Globus pallidus (tissue), 1 donor: ENCODE measurements at places on chromosomes 12 and 14.

- DNase-seq: no peak
Observed at GRCh38 chr12:1946296-1946695, 27.8 kb upstream of the CACNA2D4 start.

- no peak for DNase-seq
Observed at GRCh38 chr14:51069055-51069454, 25.9 kb downstream of the TRIM9 start.

GRCh38 chr12:84046859-84047258 lies 865.7 kb downstream of the SLC6A15 start:
- DNase-seq: no peak

DNA sequence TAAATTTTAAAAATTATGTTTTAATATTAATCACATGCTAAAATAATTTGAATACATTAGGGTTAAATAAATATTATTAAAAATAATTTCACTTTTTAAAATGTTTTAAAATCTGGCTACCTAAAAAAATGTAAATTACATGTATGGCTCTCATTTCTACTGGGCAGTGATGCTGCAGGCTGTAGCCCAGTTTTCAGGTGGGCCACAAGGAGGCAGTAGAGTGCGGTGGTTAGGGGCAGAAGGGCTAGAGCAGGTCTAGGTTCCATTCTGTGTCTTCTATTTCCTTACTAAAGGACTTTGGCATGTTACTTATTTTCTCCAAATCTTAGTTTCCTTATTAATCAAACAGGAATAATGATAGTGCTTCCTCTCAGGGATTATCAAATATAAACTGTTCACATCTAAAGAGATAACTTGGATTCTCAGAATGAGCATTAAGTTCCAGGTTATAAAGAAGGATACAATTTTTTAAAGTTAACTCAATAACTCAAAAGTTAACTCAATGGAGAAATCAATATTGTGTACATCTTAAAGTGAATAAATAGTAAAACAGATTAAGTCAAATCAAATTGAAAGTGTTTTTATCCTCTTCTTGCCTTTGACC lies 54.9 kb upstream of the OVCH1 start:
- peak; percentile 47 for DNase-seq

DNA sequence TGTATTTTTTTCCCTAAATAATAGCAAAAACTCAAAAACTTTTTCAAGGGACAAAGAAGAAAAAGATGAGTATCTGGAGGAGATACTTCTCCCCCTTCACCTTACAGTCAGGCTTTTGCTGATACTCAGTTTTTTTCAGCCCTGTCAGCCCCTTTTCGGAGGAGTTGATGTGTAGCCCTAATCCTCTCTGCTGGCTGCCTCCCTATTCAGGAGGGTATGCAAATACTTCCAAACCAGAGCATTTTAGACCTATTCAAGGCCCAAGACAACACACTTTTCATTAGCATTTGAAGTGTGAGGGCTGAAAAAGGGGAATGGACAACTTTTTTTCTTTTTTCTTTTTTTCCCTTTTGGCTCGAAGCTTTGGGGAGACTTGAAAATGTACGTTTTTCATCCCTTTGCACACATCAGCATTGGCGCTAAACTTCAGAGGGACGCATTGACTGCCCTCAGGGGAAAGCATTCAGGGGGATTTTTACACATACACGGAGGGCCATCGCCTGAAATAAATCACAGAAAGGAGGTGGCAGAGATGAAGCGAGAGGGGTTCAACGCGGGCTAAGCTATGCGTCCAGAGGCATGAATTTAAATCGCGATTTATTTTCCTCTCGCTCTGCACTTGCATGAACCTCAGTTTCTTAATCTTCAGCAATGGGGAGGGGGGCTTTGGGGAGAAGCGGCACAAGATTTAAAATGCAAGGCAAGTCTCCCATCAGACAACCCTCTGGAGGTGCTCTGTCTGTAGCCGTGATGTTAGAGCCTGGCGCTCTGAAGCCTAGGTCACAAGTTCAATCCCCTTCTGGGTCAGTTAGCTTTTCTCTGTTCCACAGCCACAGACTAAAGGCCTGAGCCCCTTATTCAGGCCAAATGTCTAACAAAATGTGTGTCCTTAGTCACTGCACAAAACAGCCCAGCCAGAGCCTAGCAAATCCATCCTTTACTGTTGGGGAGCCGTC lies 86.3 kb downstream of the ASCL1 start:
- DNase-seq: peak; percentile 1

DNA sequence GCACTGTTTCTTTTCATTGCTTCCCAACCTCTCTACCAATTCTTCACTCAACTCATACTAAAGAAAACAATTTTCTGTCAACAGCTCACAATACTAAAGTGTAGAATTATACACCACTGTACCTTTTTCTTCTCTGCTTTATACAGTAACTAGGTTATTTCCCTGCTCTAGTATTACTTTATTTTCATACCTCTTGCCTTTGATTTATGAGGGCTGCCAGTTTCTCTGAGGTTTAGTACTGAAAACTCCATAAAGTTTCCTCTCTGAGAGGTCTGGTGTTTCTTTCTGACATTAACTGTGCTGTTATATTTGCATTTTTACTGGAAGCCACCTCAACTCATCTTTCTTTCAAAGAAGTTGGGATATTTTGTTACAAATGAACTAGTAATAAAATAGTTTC lies 63.0 kb upstream of the GRIP1 start:
- DNase-seq: no peak

DNA sequence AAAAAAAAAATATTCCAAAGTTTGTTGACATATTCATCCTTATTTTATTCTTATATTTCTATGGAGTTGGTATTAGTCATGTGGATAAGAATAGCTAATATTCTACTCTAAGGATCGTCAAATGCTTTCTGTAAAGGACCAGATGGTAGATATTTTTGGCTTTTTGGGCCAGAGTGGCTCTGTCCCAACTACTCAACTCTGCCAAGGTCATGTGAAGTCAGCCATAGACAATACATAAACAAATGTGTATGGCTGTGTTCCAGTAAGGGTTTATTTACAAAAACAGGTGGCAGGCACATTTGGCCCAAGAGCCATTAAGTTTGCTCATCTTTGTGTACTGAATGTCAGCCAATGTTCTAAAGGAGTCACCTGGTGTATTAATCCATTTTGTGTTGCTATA lies 131.8 kb downstream of the TBX5 start:
- no peak for DNase-seq

- DNase-seq: no peak
Observed at GRCh38 chr14:32584079-32584478, 255.0 kb downstream of the AKAP6 start.

DNA sequence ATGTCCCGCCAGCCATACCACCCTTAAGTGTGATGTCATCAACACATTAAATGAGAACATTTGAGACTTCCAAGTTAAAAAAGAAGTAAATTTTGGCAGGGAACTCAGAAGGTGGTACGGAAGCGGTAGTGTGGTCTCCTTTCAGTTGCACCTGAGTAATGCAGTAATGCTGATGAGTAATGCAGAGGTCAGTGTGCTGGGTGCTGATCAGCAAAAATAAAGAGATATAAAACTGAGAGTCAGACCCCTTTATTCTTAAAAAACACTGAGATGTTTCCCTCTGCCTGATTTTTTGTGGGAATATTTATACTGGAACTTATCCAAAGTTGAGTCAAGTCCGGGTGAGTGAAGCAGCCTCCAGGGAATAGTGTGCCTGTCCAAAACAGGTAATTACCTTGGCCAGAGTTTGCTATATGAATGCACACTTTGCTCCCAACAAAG lies 370.6 kb upstream of the PRICKLE1 start:
- DNase-seq: no peak

DNA sequence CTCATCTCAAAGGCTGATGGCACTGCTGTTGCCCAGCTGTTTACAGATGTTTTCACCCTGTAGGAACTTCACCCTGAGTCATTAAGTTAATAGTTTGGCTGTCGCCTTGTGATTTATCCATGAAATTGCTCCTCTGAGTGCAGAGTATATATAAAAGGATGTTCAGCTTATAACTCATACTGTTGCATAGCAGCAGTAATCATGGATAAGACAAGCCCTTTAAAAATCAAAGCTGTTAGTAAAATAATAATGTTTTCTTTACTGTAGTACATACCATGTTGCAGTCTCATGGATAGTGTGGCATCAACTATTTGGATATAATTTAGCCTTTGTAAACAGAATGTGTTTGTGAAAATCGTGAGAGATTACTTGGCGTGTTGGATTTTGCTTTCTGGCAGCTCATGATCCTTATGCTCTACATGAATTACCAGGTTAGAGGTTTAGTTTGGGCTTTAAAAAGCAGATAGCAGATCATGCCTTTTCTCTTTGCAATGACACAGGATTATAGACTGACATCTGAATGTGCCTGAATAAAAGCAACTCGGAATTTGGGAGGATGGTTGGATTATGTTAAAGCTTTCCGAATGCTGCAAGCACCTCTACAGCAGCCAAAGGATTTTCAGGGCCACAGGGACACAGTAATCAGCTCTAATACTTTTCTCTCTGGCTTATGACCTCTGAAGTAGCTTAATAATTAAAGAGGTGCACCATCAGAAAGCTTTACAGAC lies 279.7 kb upstream of the ATP2B1 start:
- DNase-seq: no peak

- DNase-seq: no peak
Observed at GRCh38 chr12:75786070-75786469, 245.5 kb downstream of the PHLDA1 start.

DNA sequence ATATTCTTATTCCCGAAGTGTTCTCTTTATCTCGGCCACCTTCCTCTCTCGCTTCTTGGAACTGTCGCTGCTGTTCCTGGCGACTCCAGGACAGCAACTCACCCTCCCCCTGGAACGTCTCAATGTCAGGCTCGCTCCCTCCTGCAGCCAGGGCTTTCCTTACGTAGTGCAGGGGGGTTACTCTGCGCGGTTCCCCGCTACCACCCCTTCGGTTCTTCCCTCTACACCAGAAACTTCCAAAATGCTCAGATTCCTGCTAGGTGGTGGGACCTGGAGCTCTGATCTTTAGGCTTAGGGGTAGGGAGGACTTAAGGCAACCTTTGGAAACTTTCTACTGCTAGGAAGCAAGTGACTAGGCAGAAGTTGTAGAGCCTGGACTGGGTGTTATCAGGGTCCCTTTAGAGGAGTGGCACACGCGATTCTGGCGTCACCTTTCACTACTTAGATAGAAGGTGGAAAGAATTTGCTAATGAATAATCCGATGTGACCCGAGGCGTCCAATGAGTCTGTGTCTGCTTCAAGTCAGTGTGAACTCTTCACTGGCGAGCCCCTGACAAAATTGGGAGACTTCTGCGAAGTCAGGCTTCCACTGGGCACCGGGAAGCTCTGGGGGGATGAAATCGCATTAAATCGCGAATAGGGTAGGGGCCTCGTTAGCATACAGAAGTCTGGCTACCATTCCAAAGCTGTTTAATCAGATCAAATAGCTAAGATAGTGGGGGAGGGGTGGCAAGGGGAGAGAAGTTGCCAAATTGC lies 900 bp upstream of the DPF3 start:
- DNase-seq: no peak

GRCh38 chr12:22283006-22283506 lies 51.5 kb downstream of the ST8SIA1 start:
- DNase-seq: no peak

- no peak for DNase-seq
Observed at GRCh38 chr14:63508033-63508432, 35.1 kb downstream of the PPP2R5E start.

DNA sequence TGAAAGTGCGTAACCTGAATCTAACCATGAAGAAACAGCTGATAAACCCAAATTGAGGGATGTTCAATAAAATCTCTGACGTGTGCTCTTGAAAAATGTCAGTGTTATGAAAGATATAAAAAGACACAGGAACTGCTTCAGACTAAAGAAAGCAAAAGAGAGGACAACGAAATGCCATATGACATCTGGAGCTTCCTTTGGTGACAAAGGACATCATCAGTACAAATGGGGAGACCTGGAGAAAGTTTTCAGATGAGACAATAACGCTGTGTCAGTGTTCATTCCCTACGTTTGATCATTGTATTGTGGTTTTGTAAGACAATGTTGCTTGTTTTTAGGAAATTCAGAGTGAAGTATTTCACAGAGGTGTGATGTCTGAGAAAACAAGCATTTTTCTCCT lies 125.9 kb upstream of the MAP1LC3B2 start:
- no peak for DNase-seq

DNA sequence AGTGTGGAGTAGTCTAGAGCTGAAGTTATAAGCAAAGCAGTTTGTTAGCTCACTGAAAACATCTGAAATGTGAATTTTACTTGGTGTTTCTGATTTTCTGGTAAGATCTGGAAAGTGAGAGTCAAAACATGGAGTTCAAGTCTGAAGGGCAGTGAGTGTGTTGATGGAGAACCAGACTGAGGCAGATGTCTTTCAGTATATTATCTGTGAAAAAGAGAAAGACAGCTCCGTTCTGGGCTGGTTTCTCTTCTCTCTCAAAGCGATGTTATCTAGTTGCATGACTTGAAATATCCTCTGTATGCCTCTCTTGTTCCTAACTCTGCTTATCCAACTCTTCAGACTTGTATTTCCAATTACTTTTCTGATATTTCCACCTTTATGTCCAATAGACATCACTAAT lies 381.9 kb upstream of the RGS6 start:
- no peak for DNase-seq
